H54 (cell line): ENCODE measurements at places on chromosomes 16 and 17.

- DNase-seq = no peak
These were observed 6.2 kb upstream of the CBFA2T3 start for GRCh38 chr16:88983165-88983564.

DNA sequence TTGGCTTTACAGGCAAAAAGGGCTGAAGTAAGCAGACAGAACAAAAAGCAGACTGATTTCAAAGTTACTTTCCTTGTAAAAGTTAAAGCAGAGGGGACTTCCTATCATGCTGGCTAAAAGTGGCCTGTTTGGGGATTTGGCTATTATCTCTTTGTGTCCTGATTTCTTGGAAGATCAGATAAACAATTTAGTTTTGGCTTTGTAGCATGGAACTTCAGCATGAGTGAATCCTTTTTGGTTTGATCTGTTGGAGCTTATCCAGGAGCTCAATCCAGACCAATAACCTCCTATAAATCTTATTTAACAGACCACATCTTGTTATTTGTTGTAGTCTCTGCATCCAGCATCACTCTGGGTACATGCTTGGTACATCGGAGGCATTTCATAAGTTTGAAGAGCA is 8.9 kb upstream of the RNF112 start:
- no peak for DNase-seq

GRCh38 chr16:67561501-67561823 is 864 bp upstream of the CTCF start:
- DNase-seq = no peak

GRCh38 chr17:74290340-74290739 is 16.3 kb downstream of the DNAI2 start:
- no peak for DNase-seq

GRCh38 chr17:49132699-49133364 is at the start of gene B4GALNT2:
TSS of gene B4GALNT2 (plus strand) at chr17:49132769. CDS start at chr17:49132793, 24 bp downstream.
- DNase-seq = no peak

DNA sequence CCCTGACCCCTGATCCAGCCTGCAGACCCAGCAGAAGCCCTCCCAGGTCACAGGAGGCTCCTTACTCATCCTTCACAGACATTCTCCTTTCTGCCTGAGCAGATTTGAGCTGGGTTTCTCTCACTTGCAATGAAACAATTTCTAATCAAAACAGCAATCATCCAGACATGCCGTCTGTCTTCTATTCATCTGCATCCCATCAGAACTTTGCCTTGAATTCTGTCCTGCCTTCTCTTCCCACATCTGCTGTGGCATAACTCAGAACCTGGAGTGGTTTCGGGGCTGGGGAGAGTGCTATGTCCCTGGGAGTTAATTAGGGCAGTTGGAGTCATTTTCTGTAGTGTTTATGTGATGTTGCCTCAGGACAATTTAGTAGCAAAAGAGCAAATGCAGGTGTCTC is 278.6 kb downstream of the CBLN1 start:
- DNase-seq = no peak

- DNase-seq = no peak
These were observed 1151.9 kb upstream of the GOT2 start for GRCh38 chr16:59886021-59886420.

DNA sequence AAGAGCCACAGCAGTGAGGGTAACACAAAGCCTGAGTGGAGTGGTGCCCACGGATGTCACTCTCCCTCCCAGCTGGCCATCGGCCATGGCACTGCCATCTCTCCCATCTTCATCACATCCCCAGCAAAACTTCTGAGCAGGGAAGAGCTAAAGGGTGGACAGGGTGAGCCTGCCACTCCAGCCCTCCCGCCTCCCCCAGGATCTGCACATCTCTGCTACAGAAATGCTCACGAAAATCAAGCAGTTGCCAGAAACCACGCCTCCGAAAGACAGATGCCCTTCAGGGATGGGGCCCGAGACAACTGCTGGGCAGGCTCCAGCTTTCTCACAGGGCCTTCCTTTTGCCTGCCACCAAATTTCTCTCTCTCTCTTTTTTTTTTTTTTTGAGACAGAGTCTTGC is 3.6 kb downstream of the GRIN2C start:
- no peak for DNase-seq

DNA sequence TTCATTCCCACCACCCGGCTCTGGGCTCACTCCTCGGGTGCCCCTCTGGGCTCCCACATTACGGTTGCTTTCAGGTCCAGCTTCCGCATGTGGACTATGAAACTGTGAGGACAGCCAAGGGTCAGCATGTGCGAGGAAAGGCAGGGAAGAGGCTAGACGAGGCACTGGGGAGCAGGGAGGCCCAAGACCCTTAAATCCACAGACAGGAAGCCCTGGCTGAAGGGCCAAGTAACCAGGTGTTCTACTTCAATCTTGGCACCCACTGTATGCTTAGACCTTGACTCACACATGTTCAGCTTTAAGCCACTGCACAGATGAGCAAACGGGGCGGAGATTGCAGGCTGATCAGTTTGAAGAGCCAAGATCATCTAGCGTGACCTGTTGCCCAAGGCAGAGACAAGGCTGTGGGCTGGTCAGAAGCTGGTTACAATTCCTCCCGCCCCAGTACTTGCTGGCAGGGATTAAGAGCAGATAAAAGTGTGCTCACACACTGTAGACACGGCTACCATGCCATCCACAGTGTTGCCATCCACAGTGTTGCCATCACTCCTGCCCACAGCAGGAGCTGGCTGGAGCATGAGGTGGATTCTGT is at the start of gene CES4A:
Gene CES4A (plus strand): TSS at position 393 of the 592 bp plus-strand sequence. CDS start 184 bp downstream, at position 577.
- DNase-seq = no peak
